ENCODE measurements at places on chromosomes 12 and 14.
A peak's percentile ranks its signal among the peaks of the same experiment; 100 is the strongest.

DNA sequence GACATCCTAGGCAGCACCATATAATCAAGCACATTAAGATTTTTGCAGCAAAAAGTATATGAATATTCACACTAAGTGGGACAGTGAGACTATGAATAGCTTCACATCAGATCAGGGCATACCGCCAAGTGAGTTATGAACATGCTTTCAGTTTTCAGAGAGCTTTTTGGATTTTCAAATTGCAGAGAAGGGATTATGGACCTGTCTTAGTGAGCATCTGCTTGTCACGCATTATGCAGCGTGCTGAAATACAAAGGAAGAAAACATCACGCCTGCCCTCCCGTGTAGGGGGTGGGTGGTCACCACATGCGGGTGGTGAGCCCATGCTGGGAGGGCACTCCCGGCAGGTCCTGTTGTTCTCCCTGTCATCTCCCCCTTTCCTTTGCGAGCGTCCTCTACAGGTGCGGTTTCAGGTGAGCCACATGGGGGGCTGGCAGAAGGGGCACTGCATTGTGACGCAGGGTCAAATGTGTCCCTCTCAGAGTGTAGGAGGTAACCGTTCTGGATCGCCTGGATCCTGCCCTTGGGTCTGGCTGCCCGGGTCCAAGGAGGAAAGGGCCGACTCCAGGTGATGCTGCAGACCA is 42.6 kb downstream of the TRAF3 start:
- no peak for DNase-seq

DNA sequence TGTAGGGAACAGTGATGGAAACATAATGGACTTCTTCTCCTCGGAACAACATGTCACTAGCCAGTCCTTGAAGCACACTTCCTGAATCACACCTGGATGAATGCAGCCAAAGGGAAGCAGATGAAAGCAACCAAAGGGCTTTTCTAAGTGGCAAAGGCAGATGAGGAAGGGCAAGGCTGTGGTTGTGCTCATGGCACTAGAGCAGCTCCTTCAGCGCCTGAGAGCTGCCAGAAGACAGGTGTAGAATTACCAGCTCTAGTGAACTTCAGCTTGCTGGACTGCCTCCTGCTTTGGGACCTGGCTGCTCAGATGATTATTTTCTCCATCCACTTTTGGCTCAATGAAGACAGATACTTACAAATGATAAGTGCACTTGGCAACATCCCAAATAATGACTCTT is 1372.1 kb upstream of the SEL1L start:
- DNase-seq: no peak

DNA sequence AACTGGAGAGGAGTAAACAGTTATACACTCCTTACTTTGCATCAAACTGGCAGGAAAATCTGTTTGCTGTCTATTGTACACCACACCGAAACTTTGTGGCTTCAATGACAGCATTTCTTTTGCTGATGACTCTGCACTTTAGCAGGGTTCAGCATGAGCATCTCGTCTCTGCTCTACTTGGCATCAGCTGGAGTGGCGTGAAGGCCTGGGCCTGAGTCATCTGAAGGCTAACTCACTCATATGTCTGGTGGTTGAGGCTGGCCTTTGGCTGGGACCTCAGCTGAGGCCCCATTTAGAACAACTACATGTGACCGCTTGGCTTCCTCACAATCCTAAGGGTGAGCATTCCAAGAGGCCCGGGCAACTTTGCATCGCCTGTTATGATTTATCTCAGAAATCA is 28.7 kb upstream of the REP15 start:
- DNase-seq: no peak

GRCh38 chr12:95303476-95303875 is 85.9 kb downstream of the VEZT start:
- DNase-seq: no peak

GRCh38 chr12:75877763-75878621 is 153.6 kb downstream of the PHLDA1 start:
- DNase-seq: no peak

DNA sequence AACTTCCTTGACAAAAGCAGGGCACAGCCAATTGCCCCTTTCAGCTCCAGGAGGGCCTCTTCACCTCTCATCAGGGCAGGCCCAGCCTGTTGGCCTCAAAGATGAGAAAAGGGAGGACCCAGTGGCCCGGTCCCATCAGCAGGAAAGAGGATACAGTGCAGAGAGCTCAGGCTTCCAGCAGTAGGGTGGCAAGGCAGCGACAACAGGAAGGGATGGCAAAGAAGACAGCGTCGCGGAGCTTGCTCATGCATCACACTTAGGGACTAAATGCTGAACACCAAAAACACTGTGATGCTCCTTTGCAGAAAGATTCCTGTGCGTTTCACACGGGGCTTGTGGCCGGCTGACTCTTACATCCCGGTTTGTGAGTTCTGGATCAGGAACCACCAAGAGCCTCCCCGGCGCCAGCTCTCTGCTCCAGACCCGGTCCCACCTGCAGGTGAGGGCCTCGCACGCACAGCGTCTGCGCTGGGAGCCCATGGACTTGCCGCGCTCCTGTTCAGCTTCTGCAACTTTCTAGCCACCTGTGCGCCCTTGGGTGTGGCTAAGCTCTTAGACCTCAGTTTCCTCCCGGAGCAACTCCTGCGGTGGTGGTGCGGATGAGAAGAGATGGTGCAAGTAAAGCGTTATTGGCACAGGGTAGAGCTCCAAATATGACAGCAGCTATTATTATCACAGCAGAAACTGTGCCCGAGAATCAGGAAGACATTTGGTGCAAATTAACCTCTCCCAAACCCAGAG is 15.3 kb upstream of the BCL7A start:
- no peak for DNase-seq

- no peak for DNase-seq
These were observed 106.1 kb upstream of the FSCB start for GRCh38 chr14:44613061-44613712.

DNA sequence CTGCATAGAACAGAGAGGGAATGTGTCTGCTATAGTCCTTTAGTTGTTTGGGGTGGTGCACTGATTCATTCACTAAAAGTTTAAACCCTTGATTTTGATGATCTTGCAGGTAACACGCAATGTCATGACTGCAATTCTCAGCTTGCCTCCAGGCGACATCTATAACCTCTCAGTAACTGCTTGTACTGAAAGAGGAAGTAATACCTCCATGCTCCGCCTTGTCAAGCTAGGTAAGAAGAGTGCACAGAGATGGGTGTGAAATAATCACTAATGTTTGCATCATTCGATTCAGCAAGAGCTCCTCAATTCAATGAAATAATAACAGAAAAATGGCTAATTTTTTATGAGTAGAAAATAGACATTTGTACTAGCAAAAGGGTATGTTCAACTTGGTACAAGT is 203.7 kb downstream of the PTPRO start:
- no peak for DNase-seq

- DNase-seq: no peak
These were observed 290.7 kb downstream of the RMST start for GRCh38 chr12:97753332-97753731.

DNA sequence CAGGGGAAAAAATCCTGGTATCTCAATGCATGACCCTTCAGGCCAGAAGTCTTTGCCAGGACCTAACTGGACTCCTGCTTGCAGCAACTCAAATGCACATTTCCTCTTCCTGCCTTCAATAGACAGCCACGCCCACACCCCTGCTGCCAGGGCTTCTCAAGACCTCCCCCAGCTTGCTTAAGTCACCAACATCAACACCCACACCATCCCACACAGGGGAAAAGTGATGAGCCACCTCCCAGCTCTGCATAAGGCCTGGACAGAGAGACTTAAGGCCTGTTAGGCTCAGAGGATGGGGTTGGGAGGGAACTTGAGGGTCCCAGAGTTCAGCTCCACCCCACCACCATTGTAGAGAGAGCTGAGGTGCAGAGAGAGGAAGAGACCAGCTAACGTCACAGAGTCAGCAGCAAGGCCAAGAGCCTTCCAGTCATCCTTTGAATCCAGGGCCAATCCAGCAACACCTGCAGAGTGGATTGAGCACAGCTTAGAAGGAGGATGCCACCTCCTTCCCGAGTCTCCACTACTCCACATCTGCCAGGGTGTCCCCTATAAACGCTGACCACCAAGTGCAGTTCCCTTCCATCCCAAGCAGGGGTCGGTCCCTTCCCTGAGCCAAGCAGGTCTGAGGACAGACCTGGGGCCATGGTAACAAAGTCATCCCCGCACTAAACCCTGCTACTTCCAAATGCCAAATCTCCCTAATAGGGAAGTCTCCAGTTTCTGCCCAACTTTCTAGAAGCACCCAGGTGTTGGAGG is 50.0 kb downstream of the KDM2B start:
- peak; percentile 90 for DNase-seq

GRCh38 chr14:52926953-52927352 is 23.9 kb downstream of the FERMT2 start:
- no peak for DNase-seq

DNA sequence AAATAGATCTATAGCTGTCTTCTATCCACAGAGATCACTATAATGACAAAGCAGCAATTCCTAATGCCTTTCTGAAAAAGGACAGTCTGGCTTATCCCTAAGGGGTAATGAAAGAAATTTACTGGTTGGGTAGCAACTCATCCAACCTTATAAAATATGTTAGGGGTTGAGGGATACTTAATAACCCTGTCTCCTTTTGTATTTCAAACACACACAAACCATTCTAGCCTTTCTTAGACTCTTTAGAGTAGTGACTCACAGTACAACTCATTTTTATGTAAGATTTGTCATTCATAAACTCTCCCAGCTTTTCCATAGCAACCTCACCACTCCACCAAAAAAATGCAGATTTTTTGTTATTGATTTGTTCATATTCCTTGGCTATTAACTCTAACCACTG is 167.9 kb downstream of the FSCB start:
- no peak for DNase-seq

GRCh38 chr12:47990351-47991105 is 13.7 kb downstream of the COL2A1 start:
- no peak for DNase-seq

GRCh38 chr12:15584366-15585041 is 204.7 kb downstream of the EPS8 start:
- no peak for DNase-seq

- DNase-seq: no peak
These were observed 2.1 kb downstream of the TARBP2 start for GRCh38 chr12:53502983-53503728.

DNA sequence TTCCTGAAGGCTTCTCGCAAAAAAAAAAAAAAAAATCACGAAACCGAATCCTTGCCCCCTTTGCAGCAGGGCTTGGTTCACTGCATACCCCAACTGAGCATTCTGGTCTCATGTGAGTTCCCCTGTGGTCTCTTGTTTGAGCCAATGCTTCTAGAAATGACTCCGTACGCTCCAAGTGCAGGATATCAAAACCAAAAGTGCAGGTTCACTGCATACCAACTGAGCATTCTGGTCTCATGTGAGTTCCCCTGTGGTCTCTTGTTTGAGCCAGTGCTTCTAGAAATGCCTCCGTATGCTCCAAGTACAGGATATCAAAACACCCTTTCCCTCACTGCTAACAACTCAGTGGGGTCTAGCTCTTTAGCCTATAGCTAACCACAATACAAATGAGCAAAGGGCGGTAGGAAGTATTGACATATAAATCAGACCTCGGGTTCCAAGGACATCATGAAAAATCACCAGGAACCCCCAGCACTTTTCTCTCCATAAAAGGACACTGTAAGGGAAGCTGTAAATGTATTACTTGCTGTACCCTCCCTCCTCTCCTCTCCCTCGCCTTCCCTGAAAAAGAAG is 206.3 kb upstream of the NOS1 start:
- DNase-seq: no peak

DNA sequence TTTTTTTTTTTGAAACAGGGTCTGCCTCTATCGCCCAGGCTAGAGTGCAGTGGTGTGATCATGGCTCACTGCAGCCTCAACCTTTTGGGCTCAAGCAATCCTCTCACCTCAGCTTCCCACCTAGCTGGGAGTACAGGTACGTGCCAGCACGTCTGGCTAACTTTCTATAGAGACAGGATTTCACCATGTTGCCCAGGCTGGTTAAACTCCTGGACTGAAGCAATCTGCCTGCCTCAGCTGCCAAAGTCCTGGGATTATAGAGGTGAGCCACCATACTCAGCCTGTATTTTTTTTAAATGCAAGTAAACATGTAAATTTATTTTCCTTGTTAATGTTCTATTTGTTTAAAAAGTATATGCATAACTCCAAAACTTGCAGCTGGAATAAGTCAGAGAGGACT is 80.4 kb downstream of the EEA1 start:
- no peak for DNase-seq

- no peak for DNase-seq
These were observed 29.1 kb downstream of the SOCS2 start for GRCh38 chr12:93601591-93601990.

GRCh38 chr14:63761351-63762117 is 33.7 kb upstream of the SGPP1 start:
- DNase-seq: no peak

DNA sequence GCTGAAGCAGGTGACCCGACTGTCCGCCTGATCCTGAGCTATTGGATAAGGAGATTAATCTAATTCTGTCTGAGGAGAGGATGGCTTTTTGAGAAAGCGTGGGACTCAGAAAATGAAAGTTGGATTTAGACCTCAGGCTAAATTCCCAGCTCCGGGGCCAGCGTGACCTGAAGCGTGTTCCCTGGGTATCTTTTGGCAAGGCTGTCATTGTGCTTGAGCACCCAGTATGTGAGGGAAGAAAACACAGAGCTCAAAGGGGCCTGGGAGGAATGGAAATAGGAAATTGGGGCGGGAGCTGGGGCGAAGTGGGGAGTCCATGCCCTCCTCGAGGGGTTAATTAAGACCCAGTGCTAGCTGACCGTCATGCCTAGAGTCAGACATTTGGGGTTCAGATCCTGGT is 17.5 kb upstream of the CCDC63 start:
- no peak for DNase-seq

DNA sequence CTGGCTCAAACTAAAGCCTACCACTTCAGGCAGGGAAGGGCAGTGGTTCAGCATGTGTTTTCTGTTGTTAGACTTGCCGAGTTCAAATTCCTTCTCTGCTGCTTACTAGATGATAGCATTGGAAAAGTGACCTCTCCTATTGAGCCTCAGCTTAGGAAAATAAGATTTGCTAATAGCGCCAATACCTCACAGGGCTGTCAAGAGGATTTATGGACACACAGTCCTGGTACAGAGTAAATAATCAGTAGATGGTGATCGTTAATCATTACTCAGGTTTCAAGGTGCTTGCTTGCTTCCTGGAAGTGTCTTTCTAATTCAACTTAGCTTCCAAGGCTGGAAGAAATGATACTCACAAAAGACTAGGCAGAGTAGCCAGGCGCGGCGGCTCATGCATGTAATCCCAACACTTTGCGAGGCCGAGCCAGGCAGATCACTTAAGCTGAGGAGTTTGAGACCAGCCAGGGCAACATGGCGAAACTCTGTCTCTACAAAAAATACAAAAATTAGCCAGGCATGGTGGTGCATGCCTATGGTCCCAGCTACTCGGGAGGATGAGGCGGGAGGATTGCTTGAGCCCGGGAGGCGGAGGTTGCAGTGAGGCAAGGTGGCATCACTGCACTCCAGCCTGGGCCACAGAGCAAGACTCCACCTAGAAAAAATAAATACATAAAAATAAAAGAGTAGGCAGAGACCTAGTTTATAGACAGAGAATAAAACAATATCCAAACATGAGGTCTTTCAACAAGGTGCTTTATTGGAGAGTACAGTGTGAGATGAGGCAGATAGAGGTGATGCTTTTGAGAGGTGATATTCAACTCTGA is 6.0 kb downstream of the PLA2G1B start:
- no peak for DNase-seq

All from endodermal cell (in vitro differentiated cells).